Esophagus (tissue), 2 donors: ENCODE measurements at places on chromosomes 3 and 15. TPM values are rescaled to one million over a fixed set of nuclear protein-coding genes. Genes with fewer than 3 reads are reported as not detected.

The RBM15B gene
- 16.2 TPM for polyA plus RNA-seq

The SI gene
- polyA plus RNA-seq, result not detected

The STRA6 gene
- polyA plus RNA-seq, result 0.79 TPM

The DENND6A gene
- 6.0 TPM for polyA plus RNA-seq

The SLC9C1 gene
- not detected for polyA plus RNA-seq
